Renal cortical epithelial cell (primary cell): ENCODE measurements at places on chromosomes 3 and 15. TPM values are rescaled to one million over a fixed set of nuclear protein-coding genes. Genes with fewer than 3 reads are reported as not detected.

GRCh38 chr3:43620831-43621655 is 768 bp downstream of the ANO10 start:
- no peak for DNase-seq

GRCh38 chr3:122410111-122410510 is 5.8 kb downstream of the WDR5B start:
- no peak for DNase-seq

DNA sequence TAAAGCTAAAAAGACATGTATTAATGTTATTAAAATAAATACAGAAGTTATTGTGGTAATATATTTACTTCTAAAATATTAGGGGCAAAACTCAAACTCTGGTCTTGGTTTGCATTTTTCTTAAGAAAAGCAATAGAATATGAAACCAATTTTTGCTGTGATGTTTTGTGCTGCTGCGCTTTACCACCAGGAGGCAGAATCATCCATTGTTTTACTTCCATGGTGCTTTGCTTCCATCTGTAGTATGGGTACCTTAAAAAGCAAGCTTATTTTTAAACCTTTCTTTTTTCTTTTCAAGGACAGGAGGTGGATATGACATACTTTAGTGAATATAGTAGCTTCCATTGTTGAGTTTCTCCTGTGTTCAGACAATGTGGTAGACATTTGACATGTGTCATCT is 46.6 kb upstream of the MRPL3 start:
- no peak for DNase-seq

DNA sequence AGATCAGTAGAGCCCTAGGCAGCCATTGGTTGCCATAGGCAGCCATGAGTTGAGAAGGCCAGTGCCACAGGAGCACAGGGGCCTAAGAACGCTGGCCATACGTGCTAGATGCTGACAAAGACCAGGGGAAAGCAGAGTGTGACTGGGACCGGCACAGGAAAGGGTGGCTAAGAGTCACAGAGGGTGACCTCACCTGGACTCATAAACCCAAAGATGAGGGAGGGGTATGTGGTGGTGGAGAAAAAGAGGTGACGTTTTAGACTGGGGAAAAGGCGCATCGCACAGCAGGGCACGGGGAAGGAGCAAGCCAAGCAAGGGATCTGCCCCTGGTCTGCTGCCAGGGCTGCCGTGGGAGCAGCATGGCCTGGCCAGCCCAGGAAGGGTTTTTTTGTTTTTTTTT is 122.5 kb downstream of the VGLL4 start:
- DNase-seq, result no peak

DNA sequence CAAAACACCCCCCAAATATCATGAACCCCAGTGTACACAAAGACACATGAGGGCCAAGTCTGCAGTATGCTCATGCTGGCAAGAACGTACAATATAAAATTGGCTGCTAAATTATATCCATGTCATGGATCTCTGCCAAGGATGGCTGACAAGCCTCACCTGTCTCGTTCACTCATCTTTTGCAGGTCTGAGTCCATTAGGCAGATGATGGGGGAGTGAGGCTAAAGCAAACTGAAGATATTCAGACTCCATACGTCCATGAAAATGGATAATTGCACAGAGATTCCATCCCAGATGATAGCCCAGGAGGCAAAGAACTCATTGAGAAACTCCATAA is 122.3 kb upstream of the PTPRG start:
- DNase-seq, result no peak

- DNase-seq, result peak; percentile 19
These were observed 56.9 kb downstream of the ABHD5 start for GRCh38 chr3:43747641-43748040.

The FBXW12 gene
- not detected in 2 replicates for total RNA-seq
